SHP77 treated with DMSO at 0.1 percent for 48 hours (cell line): ENCODE measurements at places on chromosomes 3 and 15.

DNA sequence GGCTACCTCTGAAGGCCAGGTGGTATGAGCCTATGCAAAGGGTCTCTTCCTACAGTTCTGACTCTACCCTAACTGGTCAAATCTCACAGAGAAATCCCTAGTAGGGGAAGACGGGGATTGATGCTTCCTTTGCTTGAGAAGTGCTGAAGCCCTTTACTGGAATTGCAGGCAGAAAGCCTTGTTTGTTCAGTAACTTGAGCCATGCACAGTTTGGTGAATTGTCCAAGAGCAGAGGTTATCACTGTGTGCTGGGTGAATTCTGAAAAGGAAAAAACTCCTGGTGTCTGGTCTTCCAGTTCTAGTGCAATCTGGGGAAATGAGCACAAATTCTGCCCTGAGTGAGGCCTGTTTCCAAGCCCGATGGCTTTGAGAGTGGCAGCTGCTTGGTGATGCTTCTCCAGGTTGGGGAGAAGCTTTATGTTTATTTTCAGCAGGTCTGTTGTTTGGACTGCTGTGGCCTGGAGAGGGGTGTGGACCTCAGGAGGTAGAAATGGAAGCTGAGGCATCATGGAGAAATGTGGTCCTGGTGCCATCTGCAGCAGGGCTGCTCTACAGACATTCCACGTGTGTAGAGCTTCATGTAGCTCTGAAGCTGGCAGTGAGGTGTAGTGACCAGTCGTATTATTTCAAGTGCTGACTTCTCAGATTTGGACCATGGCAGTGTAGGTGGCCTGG lies 60.9 kb downstream of the ARNT2 start:
- DNase-seq = peak; percentile 31

GRCh38 chr15:25401501-25401900 lies 37.3 kb downstream of the UBE3A start:
- DNase-seq = no peak

- no peak for DNase-seq
These were observed 132.6 kb upstream of the CTDSPL start for GRCh38 chr3:37729119-37729518.

DNA sequence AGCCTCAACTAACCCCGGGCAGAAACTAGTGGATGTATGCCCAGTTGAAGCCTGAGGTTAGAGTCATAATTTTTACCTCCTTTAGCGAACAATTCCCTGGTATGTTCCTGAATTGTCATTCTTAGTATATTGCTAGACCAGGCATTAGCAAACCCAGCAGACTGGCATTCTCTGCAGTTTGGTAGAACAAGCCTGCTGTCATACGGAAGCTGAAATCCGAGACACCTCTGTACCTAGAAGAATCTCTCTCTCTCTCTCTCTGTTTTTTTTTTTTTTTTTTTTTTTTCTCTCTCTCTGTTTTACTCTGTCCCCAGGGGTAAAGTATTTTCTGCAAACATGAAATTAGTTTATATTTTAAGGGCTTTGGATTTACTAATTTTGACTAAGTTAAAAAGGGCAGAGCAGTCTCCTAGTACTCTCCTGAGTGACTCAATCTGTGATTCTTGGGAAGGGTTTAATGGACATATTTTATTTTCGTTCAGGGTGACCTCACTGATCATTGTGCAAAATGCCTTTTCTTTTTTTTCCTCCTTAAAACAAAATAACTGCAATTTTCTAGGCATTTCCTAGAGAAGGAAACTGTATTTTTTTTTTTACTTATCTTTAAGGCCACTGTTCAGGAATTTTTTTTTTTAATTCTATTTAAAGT lies 133.6 kb upstream of the ICE2 start:
- DNase-seq = no peak

GRCh38 chr15:68075764-68076385 lies 21.8 kb downstream of the PIAS1 start:
- no peak for DNase-seq

GRCh38 chr3:138985932-138986331 lies 20.1 kb downstream of the PRR23A start:
- no peak for DNase-seq

- no peak for DNase-seq
These were observed 6.4 kb downstream of the ATXN7 start for GRCh38 chr3:63869940-63870614.

DNA sequence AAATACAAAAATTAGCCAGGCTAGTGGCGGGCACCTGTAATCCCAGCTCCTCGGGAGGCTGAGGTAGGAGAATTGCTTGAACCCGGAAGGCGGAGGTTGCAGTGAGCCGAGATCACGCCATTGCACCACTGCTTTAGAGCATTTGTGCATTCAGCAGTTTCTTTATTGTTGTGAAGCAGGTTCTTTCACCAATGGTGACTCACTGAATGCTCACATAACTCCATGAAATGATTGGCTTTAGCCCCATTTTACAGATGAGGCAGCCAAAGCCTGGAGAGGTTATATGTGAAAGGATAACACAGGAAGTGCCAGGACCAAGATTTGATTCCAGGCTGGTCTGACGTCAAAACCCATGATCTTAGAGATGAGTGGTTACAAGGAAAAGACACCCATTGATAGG lies 195.2 kb downstream of the SLCO3A1 start:
- no peak for DNase-seq

DNA sequence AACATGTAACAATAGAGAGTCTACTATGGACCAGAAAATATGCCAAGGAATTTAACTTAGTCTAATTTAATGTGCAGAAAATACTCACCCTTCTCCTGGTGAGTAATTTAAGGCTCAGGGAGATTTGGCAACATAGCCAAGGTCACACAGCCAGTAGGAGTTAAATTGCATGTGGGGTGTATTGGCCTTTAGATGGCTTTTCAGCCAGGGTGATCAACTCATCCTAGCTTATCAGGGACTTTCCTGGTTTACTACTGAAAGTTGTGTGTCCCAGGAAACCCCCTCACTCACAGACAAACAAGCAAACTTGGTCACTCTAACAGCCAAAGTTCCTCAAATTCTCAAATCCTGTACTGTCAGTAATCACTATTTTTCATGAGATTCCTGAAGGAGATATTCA lies 2.6 kb upstream of the SLC9A9 start:
- DNase-seq = no peak

DNA sequence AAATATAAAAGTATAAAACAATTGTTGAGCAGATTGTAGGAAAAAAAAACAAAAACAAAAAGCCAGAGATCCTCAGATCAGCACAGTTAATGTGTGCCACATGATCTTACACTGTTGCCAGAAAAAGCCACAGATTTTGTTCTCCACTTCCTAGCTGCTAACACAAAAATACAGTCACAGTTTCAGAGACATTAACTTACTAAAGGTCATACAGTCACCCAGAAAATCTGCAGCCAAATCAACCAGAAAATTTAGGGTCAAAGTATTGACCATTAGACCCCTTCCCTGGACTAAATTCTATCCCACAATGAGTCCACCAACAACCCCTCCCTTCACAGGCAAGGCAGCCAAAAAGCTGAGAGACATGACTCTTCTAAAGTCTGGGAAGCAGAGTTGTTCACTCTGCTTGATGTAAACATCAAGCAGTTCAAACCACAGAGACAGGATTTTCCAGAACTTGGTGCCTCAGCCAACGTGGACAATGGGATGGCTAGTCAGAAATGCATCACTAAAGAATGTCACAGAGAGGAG lies 59.1 kb downstream of the SST start:
- no peak for DNase-seq

GRCh38 chr3:15331072-15331605 lies 1.2 kb downstream of the SH3BP5 start:
- no peak for DNase-seq

DNA sequence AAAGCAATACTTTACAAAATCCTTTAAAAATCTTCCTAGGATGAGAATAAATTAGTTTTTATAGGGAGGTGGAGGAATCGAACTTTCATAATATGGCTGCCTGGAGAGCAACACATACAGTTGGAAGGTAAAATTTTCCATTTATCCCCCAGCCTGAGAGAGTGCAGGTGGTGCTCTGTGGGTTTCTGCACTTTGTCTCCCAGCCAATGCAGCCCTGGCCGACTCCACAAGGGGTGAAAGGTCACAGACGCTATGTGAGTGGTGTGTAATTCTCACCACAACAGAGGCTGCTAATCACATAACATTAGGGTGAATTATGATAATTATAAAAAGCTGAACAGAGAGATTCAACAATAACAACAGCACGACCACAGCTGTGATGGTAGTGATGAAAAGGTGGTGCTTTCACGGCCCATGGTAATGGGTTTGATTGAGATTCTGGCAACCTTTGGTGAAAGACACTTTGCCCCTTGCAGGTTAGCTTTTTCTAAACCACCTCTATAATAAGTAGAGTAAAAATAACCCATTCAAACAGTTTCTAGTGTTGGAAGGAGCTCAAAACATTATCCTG lies 30.1 kb upstream of the NANOGP8 start:
- no peak for DNase-seq

- DNase-seq = no peak
These were observed 13.4 kb downstream of the SEC62 start for GRCh38 chr3:169980055-169980454.

- DNase-seq = no peak
These were observed at the start of the genes ATXN7 and THOC7 for GRCh38 chr3:63863150-63864007. ATXN7 (plus strand) TSS chr3:63863867; CDS start chr3:63912599, 48,732 bp downstream. THOC7 (minus strand) TSS chr3:63863805; CDS start chr3:63863790, 15 bp downstream.

GRCh38 chr3:188706176-188706575 lies 465.6 kb upstream of the TPRG1 start:
- no peak for DNase-seq

DNA sequence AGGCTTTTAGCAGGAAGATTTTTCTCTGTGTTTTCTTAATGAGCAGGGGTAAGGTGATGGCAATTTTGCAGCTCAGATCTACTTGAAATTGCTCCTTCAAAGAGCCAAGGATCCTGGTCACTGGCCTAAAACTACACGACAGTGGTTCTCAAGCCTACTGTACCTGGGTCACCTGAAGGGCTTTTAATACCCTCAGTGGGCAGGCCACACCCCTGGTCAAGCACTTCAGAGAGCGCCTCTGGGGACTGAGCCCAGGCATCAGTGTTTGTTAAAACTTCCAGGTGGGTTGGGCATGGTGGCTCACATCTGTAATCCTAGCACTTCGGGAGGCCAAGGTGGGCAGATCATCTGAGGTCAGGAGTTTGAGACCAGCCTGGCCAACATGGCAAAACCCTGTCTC lies 158.4 kb downstream of the FAM43A start:
- DNase-seq = no peak

- no peak for DNase-seq
These were observed 18.6 kb downstream of the SOX2 start for GRCh38 chr3:181730316-181730715.

- peak; percentile 60 for DNase-seq
These were observed 41.7 kb upstream of the ADAMTS17 start for GRCh38 chr15:100383302-100384107.

DNA sequence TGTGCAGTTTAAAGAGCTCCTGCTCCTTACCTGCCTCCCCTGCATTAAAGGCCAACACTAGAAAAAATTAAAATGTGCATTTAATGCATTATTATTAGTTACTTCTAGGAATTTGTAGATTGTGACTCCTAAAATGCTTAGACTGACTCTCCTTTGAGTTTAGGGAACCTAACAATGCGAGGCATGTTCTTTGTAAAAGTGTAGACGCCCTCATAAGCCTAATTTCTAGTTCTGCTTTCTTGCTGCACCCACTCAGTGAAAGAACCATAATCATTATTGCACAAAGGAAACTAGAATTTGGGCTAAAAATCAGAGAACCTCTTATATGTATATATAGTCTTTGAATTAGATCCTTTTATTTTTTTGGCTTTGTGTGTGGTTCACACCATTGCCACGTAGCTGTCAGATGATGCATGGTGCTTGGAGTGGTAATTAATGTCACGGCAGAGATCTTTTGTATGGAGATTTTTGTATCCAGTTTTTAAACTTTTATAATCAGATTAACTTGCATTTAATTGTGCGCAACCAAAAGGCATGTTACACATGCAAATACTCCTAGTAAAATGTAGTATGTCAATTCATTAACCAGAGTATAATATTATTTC lies 710 bp downstream of the ABHD10 start:
- DNase-seq = no peak

- no peak for DNase-seq
These were observed 68.7 kb downstream of the AAGAB start for GRCh38 chr15:67185621-67186225.

DNA sequence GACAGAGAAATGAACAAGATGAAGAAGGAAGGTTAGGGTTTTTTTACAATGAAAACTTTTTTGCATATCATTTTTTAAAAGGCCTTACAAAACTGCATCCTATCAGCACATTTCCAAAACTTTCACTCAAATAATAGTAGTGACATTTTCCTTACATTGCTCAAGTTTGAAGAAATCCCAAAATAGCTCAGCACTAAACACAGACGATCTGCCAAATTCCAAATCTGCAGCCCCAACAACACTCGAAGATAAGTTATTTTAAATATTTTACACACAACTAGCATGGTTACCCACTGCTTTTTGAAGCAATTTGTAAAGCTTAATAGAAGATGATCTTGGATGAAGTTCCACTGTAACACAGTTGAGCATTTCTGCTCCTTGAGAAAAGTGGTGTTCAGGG lies 535.6 kb upstream of the ALCAM start:
- no peak for DNase-seq

DNA sequence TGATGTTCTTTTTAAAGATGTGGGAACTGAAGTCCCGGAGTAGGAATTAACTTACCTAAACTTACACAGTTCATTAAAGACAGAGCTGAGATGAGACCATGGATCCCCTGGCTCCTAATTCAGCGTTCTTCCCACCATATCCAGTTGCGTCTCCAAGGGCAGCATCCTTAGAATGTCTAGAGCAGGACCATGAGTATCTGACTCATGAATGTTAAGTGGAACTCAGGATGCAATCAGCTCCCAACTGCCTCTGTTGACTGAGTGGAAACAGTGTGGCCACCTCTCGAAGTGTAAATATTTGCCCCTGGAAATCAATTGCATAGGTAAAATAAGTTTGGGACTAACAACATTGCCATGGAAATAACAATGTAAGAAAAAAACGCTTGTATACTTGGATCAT lies 2.5 kb downstream of the SNTN start:
- DNase-seq = no peak

- no peak for DNase-seq
These were observed 752.9 kb upstream of the ARPP21 start for GRCh38 chr3:34886443-34886842.

DNA sequence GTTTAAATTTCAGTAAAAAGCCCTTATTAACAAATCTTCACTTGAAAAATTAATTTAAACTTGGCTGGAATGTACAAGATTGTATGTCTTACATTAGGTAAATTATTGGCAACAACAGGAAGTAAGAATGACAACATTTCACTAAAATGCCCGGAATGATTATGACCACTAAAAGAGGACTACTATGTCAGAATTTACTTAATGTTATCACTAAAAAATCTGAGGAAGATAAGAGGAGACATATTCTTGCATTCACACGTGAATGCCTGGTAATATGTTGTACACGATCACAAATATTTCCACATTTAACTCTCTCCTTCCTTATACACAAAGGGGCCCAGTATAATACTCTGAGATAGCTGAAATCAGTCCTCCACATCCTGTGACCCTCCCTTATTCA lies 29.7 kb downstream of the VGLL3 start:
- DNase-seq = no peak
